ENCODE measurements at places on chromosomes 2 and 18.

- peak; percentile 57 for DNase-seq
Observed at GRCh38 chr2:80078290-80079036, 226.1 kb downstream of the LRRTM1 start.

DNA sequence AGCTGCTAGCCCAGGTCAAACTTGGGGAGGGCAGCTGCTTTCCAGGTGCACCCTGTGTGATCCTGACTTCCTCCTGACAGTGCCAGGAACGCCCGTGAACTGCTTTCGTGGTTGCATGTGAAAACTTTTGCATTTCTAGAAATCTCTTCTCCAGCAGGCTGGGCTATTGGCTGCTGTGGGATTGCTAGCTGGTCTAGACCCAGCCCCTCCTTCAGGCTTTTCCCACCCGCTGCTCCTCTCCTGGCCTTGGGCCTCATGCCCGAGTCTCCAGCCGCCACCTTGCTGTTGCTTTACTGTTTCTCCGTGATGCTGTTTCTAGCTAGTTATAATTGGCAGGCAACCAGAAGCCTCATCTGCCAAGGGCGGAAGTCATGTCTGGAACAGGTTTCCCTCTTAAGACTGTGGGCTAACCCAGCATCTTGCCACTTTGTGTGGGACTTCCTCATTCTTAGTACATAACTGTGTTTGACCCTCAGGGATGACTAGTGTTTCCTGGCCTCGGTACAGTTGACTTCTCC, 27.0 kb upstream of the MGAT4A start:
- peak; percentile 74 for DNase-seq

DNA sequence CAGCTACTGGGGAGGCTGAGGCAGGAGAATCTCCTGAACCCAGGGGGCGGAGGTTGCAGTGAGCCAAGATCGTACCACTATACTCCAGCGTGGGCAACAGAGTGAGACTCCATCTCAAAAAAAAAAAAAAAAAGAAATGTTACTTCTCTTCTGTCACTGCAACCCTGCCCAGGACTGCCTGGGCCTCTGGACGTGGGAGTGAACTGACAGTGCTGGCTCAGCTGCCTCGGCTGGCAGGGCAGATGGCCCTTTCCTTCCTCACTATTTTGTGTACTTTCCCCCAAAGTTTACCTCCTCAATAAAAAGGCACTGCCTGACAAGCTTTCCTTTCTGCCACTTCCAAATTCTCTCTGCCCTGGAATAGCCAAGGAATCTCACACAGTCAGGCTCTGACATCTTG, 12.5 kb upstream of the GPR155 start:
- no peak for DNase-seq

DNA sequence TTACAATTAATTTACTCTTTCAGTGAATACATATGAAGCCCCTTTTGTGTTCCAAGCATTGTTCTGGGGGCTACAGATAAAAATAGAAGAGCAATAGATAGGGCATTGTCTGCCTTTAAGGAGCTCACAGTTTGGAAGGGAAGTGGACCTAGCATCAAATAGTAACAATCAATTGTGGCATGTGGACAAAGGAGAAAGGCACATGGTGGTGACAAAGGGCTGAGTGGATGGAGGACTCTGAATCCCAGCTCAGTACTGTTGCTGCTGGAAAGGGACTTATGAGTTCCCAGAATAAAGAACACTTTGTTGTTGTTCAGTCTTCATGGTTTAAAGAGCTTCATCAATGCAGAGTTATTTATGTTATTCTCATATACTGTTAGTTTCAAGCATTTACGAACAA, 217.7 kb downstream of the HRH4 start:
- DNase-seq: no peak

DNA sequence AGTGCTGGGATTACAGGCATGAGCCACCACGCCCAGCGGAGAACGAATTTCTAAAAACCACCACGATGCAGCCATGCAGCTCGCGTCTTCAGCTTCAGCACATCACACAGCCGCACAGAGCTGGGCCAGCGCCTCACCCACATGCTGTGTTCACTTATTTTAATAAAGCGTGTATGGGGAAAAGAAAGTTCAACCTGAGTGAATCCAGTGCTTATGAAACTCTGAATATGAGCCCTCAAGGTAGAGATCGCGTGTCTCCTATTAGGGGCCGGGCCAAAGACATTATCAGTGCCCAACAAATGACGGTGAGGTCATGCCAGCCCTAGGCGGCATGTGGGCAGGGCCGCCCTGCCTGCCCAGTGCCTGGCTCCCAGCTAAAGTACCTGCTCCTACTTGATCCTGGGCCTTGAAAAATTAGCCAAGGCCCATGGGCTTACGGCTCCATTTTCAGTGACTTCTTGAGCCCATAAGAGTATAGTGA, 44.3 kb downstream of the SPRED2 start:
- DNase-seq: no peak

DNA sequence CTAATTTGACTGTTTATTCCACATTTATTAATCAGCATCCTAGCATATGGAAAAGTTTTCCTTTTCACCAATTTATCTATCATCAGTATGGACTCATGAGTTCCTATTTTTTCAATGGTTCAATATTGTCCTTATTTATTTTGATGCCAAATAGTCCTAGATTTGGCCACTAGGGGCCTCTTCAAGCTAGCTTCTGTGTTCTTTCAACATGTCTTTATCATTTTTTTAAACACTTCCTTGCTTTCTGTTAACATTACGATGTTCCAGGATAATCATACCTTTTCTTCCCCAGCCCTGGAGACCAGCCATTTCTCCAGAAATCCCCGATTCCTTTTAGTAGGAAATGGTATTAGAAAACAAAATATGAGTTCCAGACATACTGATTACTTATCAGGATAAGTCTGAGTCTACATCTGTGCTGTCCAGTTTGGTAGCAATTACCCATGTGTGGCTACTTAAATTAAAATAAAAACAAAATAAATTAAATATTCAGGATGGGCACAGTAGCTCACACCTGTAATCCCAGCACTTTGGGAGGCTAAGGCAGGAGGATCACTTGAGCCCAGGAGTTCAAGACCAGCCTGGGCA, 70.6 kb downstream of the RPE start:
- DNase-seq: peak; percentile 56

DNA sequence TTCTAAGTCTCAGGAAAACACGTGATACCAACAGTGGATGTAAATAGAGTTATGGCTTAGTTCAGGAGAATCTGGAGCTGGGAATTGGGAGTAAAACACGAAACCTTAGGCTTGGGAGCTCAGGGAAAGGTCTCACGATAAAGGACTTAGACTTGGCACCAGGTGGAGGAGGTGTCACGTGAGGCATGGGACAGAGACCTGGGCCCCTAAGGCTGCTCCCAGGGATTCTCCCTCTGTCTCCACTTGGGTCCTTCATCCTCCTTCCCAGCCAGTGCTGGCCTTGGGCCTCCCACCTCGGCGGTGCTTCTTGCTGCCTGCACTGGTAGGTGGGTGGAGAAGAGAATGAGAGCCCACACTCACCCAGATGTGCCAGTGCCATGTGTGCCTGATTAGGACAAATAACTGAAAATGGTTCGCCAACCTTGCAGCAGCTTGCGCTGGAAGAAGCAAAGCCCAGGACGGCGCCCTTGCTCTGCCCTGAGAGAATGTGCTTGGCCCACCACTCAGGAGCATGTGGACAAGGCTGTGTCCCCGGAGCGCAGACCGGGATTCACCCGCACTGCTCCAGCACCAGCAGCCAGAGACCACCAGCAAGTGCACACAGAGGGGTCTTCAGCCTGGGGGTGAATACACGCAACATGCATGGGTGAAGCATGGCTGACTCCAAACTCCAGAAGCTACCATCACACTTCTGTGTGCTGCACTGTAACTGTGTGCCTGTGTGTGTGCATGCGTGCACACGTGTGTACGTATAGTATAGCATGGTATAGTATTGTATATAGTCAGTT, 48.1 kb downstream of the PSMG2 start:
- no peak for DNase-seq

DNA sequence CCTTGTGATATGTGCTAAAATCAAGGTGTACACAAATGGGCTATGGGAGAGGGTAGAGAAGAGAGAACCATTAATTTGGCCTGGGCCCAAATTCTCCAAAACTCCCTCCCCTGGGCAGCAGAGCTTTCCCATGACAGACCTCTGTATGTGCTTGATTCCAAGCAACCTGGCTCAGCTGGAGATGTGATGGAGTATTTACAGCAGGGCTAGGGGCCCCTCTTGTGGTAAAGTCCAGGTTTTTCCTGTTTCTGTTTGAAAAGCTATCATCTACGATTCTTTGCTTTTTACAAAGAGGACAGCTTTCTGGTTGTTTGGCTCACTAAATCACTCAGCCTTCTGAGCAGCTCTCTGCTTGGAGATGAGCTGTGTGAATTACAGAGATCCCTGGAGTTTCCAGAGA, 40.3 kb downstream of the KCNS3 start:
- DNase-seq: no peak

GRCh38 chr2:29783666-29784065, 137.7 kb downstream of the ALK start:
- no peak for DNase-seq

- DNase-seq: peak; percentile 24
Observed at GRCh38 chr18:39604836-39605235, 2039.2 kb upstream of the CELF4 start.

DNA sequence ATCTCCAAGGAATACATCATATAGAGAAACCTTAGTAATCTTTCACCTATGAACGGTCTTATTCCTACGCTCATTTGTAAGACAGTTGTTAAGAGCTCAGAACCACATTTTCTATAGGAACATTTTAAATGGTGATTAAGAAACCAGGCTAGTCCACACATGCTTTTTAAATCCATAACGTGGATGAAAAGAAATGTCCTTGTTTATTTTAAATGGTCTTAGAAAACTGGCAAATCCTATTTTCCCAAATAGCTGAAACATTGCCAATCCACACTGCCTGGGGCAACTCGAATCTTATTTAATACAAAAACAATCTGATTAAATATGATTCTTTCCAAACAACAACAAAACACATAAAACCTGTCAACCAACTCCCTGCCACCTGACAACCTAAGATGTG, 23.7 kb downstream of the METTL8 start:
- DNase-seq: peak; percentile 77

DNA sequence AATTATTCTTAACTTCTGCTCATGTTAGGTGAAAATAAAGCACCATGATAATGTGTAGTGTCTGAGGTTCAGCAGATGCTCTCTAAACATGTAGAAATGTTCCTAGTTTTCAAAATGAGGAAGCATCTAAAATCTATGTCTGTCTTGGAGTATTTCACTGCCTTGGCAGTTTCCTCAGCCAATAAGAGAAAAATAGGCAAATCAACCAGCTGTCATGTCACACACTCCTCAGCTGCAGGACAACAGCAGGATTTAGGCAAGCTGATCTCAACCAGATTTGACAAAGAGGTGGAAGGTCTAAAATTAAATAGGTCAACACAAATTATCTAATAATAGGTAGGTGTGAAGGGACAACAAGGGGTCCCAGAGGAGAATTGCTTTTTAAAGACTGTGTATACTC, 164.1 kb upstream of the BOD1L2 start:
- no peak for DNase-seq

- no peak for DNase-seq
Observed at GRCh38 chr2:147294825-147295392, 549.9 kb upstream of the ACVR2A start.

DNA sequence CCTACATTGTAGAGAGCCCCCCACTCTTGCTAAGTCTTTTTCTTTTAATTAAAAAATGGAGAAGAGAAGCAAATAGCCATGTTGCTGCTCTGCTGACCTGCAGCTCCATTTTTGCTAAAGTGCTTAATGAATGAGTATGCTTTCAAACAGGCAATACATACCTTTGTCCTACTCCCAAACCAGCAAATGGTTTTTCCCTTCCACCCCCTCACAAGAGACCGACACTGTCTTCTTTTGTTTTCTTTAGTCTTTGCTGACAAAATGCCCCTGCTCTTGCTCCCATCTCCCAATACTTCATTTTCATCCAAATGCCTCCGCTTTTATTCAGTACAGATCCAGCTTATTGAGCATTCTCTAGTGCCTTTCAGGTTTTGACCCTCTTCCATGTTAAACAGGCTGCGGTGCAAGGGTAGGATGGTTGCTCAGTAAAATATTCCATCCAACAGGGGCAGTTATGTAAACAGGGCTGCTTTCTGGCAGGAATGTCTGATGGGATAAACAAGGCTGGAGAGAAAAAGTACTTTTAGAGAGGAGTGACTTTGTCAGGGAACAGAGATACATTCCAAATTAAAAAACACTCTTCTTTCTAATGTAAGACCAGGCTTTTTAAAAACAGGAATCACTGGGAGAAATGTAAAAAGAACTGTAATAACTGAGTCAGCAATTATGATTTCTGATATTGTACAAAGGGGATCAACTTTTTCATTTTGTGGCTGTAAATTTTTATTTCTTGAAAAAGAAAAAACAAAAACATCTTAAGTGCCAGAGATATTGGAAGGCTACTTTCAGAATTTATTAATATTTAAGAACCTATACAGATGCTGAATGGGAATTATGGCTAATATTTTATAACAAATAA, 136.8 kb downstream of the MEP1B start:
- DNase-seq: no peak

DNA sequence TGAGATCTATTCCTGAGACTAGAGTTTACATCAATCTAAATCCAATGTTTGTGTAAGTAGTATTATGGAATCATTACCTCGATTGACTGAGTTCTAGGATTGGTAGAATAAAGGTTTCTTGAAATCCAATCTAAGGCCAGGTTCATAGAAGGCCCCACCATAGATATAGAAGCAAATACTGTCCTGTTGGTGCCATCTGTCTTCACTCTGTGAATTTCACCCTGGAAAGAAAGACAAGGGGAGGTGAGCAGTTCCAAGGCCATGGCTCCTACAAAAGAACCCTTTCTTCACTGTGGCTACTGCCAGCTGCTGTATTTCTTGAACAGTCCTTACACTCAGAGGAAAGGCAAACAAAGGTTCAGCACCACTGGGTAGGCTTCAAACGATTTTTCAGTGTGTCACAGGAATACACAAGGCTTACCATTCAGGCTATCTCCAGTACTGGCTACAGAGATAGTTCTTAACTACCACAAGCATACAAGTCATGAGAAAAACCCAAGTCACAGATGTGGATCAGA, 137.0 kb downstream of the LRP2 start:
- DNase-seq: no peak

DNA sequence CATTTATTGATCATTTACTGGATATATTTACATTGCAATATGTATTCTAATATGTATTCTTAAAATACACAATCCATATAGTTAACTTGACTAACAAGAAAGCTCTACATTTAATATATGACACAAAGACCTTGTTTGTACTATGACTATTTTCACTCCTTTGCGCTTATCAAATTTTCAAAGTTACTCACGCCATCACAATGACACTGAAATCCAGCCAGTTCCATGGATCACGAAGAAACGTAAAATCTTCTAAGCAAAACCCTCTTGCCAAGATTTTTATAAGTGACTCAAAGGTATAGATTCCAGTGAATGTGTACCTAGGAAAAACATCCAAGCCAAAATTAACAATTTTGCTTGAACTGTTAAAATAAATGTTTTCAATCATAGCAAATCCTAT, 39.6 kb downstream of the SCN3A start:
- DNase-seq: no peak

GRCh38 chr2:16871411-16871810, 205.8 kb upstream of the CYRIA start:
- no peak for DNase-seq

- no peak for DNase-seq
Observed at GRCh38 chr2:119897736-119898395, 115.0 kb upstream of the EPB41L5 start.

Data from fibroblast of gingiva (primary cell).